ENCODE measurements at places on chromosomes 4 and X.

DNA sequence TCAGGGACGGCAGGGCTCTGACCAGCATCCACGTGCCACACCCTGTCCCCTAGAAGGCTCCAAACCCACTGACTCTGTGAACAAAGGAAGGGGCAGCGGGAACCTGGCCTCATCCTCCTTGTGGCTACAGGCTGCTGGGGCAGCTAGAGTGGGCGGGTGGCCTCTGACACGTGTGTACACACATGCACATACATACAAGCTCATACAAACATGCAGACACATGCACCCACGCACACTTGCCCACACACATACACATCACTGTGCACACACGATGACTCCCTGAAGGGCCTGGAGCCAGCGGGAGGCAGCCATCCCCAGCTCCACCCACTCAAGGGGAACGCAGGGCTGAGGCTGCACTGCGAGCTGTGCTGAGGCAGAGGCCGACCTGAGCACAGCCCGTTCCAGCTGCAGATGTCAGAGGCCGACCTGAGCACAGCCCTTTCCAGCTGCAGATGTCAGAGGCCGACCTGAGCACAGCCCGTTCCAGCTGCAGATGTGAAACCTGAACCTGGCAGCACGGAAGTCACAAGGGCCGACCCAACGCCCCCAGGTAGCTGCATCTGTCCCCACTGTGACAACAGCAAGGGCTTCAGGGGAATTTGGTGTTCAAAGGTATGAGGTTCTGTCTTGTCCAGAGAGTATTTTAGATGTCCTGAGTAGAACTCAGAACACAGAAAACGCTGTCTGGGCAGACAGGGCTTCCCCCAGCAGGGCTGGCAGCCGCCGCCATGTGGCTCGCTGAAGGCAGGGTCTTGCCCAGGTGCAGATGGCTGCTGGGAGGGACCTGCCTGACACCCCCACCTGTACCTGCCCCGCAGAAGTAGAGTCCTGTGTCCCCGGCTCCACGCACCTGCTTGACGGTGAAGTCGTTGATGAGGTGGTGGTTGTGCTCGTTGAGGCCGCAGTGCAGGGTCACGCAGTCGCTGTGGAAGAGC is 33.5 kb downstream of the CTBP1 start:
- peak; percentile 80 for ATAC-seq

DNA sequence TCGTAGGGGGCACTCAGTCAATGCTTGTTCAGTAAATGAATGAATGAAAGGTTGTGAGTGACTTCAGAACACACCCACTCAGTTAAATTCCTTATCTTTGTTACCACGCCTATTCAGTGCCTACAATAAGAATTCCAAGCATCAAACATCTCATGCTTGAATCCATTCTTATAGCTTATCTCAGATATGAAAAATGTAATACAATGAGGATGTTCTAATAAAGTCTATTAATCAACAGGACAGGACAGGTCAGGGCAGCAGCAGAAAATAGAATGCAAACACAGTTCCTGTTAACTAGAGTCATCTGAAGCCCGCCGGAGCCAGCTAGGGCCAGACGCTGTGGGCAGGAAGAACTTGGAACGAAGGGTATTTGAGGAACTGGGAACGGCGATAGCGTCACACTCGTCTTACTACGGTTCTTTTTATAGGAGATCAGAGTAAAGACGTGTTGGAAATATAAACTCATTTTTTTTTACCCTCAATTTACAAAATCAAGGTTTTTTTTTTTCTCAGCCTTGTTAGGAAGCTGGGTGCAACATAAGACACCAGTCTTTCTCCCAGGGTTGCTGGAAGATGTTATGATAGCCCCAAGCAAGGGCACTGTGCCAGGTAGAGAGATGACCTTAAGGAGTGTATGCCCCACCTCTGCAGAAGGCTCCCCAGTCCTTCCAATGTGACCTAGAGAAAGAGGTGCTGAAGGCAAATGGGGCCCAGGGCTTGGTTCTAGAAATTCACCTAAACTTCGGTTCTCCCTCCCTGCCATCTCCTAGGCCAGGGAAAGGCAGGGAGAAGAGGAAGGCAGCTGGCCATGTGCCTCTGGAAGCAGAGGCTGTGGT is 48.3 kb downstream of the SEL1L3 start:
- no peak for ATAC-seq

DNA sequence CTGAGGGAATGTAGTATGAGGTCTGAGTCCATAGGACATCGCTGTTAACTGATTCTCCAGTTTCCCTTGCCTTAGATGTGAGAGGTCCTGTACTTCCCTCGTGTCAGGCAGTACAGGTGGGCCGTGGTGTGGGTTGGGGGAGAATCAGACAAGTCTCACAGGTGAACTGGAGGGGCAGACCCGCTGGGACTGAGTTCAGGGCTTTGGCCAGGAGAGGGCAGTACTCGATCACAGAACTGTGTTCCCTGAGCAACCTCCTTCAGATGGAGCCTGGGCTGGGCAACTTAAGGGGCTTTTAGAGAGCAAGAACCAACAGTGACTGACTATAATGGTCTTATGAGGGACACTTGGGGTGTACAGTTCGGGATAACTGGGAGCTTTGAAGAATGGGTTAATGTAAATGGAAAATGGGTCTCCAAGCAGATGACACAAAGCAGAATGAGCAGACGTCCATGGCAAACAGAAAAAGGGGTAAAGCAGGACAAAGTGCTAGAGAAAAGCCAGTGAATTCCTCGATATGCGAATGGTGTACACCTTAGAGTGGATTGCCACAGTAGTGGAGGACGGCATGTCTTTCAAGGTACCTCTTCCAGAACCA is 83.6 kb downstream of the CCNG2 start:
- ATAC-seq: peak; percentile 69

GRCh38 chrX:78522601-78523000 is 136.5 kb downstream of the RTL3 start:
- no peak for ATAC-seq

GRCh38 chr4:39865280-39865679 is 112.4 kb downstream of the PDS5A start:
- ATAC-seq: no peak

GRCh38 chrX:13620207-13620606 is 32.7 kb upstream of the TCEANC start:
- ATAC-seq: no peak
